Stimulated activated CD4-positive, alpha-beta T cell treated with anti-CD3 and anti-CD28 coated beads, Interleukin-1b, Interleukin-23, amount 100 ng/mL, for 4 hours (primary cell): ENCODE measurements at places on chromosomes 3 and 15.

- DNase-seq: no peak
These were observed 867.6 kb downstream of the EPHA3 start for GRCh38 chr3:89974903-89975519.

GRCh38 chr3:2343031-2343682 is 244.5 kb downstream of the CNTN4 start:
- no peak for DNase-seq

GRCh38 chr3:179116816-179117215 is 31.3 kb upstream of the PIK3CA start:
- DNase-seq: no peak

DNA sequence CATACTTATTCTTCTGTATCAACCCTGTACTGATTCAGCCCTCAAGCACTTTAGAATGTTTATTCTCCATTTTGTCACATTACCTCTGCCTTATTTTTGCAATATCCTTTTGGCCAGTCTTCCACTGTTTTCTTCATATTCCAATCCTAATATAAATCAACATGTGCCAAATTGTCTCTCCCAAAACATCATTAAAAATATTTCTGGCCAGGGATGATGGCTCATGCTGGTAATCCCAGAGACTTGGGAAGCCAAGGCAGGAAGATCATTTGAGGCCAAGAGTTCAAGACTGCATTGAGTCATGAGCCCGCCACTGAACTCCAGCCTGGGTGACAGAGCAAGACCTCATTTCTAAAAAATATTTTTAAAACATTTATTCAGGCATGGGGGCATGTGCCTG is 641.4 kb upstream of the CBLB start:
- no peak for DNase-seq

DNA sequence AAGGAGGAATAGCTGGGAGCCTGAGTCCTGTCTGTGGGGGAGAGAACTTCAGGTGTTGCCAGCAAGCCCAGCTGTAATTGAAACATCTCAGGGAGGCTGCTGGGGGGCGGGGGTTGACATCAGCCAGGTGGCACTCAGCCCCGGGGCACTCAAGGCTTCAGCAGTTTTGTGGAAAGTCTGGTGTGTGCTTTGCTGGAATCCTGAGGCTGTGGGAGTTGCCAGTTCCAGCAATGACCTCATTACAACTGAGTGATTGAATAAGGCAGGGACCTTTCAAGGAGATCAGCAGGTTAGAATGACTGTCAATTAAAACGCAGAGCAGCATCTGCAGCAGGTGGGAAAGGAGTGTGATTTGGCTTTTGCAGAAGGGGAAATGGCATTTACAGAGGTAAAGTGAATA is 75.7 kb downstream of the FAM43A start:
- DNase-seq: no peak

GRCh38 chr3:150806185-150806835 is 43.3 kb upstream of the SIAH2 start:
- no peak for DNase-seq
